ENCODE measurements at places on chromosomes 3 and 15.

- no peak for DNase-seq
Observed at GRCh38 chr15:46815240-46815639, 902.1 kb upstream of the SEMA6D start.

DNA sequence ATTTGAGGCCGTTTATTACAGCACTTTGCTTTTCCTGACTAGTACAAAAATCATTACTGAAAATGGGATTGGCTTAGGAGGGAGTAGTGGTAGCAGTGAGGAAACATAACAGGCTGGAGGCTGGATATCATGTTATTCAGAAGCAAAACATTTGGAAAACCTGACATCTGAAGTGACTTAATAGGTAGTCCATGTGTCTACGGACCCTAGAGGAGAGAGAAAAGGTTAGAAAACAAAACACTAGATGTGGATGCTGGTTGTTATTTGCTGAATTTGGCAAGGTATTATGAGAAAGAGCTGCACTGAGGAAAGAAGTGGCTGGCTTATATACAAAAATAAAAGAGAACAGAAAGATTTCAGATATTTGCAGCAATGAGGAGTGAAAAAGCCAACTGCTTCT lies 139.9 kb downstream of the MEX3B start:
- DNase-seq = no peak

GRCh38 chr3:18790384-18790783 lies 357.9 kb upstream of the KCNH8 start:
- no peak for DNase-seq

- no peak for DNase-seq
Observed at GRCh38 chr3:70177881-70178645, 134.4 kb downstream of the MDFIC2 start.

GRCh38 chr3:171799501-171799900 lies 10.8 kb downstream of the PLD1 start:
- DNase-seq = no peak

- no peak for DNase-seq
Observed at GRCh38 chr3:30598668-30599545, 7.5 kb upstream of the TGFBR2 start.

DNA sequence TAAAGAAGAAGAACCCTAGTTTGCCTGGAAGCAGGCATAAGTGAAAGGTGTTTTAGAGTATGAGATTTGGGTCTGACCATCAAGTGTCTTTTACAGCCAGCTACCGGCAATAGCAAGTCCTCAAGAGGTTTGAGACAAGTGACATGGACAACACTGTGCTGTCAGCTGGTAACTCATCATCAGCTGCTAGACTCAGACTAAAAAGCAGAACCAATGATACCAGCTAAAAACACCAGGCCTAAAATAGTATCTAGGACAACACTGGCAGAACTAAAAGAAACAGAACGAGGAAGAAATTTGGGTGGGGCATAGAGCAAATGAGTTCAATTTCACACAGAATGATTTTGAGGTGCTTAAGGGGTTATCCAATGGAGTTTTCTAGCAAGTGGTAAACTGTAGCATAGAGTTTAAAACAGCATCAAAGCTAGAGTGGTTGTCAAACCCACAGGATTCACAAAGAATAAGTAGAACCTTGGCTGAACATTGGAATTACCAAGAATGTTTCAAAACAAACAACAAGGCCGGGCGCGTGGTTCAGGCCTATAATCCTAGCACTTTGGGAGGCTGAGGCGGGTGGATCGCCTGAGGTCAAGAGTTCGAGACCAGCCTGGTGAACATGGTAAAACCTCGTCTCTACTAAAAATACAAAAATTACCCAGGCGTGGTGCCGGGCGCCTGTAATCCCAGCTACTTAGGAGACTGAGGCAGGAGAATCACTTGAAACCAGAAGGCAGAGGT lies 3.9 kb downstream of the CIAO2A start:
- no peak for DNase-seq

DNA sequence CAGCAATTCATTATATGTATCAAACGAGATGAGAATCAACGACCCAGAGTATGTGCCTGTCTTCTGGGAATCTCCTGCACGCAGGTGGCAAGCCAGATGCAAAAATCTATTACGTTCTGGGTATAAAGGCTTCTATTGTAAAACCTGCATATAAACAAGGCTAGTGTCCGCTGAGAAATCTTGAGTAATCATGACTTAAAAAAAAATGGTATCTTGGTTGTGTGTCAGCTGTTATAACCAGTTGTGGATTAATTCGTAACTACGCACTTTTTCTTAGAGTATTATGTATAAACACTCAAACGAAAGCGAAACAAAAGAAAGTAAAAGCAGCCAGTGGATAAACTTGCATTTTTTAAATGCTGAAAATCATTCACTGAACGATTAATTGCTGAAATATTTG lies 509.1 kb downstream of the RSL24D1 start:
- no peak for DNase-seq

GRCh38 chr3:11924518-11924917 lies 77.8 kb upstream of the TAMM41 start:
- no peak for DNase-seq

GRCh38 chr3:143483214-143483613 lies 363.6 kb downstream of the CHST2 start:
- no peak for DNase-seq

DNA sequence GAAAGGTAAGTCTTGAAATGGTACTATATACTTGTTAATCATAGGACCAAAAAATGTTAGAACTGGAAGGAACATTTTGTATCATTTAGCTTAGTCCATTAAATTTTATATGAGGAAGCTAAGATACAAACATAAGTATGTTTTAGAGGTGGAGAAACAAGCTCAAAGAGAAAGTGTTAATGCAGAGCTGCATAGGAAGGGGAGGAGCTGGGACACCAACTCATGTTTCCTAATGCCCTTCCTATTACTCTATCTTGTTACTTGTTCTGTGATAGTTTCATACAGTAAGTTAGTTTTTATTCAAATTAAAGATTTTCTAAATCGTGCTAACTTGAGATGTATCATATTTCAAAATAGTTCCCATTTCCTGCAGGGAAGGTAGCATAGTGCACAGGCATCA lies 7.4 kb downstream of the SLC35A5 start:
- DNase-seq = no peak
